ENCODE measurements at places on chromosomes 5 and 9.

- no peak for DNase-seq
These were observed 53.9 kb downstream of the CDH6 start for GRCh38 chr5:31247381-31247780.

DNA sequence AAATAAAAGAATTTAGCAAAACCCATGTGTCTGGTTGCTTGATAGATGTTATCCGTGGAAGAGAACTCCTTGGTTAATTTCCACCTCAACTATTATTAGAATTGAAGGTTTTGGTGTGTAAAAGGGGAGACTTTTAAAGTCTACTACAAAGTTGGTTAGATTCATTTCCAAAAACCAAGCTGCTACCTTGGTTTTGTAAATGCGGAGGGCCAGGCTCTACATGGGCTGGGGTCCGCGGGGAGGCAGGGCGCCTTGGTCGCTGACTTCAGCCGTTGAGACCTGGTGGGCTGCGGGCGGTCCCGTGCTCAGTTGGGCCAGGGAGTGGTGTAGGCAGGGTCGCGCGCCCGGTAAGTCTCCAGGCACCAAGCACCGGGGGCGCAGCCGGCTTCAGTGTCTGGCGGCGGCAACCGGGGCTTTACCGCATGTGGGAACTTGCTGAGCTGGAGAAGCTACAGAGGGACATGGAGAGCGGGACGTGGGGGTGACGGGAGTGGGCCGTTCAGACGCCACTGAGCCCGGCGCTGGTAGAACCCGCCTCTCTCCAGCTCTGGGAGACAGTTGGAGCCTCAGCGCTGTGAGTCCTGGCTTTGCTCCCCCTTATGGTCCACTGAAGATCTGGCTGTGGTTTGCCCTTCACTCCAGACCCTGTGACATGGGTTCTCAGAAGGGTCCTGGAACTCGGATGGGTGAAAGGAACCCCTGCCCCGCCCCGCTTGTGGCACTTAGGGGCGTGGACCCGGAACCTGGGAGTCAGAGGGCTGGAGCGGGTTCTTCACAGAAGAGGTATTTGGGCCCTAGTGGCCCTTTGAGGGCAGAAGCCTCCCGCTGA, 11.8 kb downstream of the NR2F1 start:
- DNase-seq = no peak

- no peak for DNase-seq
These were observed 90.9 kb upstream of the GRIA1 start for GRCh38 chr5:153399595-153399994.

- no peak for DNase-seq
These were observed 12.7 kb downstream of the ANXA6 start for GRCh38 chr5:151144922-151145321.

DNA sequence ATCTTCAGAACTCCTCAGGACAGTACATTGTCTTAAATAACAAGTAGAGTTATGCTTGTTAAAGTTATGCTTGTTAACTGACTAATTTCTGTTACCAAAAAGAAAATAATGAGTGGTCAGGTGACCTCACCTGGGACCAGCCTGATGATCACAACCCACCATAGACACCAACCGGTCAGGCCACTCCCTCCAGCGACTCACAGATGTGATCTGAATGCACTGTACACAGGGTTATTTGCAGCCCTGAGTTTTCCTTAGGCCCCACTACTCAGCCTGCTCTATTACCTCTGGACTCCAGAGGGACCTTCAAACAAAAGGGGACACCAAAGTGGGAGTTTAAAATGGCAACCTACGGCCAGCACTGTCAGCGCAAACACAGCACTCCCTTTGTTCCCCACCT, 55.3 kb downstream of the ARSB start:
- DNase-seq = no peak

- DNase-seq = no peak
These were observed 95.3 kb downstream of the PRRT1B start for GRCh38 chr9:131640438-131641137.

DNA sequence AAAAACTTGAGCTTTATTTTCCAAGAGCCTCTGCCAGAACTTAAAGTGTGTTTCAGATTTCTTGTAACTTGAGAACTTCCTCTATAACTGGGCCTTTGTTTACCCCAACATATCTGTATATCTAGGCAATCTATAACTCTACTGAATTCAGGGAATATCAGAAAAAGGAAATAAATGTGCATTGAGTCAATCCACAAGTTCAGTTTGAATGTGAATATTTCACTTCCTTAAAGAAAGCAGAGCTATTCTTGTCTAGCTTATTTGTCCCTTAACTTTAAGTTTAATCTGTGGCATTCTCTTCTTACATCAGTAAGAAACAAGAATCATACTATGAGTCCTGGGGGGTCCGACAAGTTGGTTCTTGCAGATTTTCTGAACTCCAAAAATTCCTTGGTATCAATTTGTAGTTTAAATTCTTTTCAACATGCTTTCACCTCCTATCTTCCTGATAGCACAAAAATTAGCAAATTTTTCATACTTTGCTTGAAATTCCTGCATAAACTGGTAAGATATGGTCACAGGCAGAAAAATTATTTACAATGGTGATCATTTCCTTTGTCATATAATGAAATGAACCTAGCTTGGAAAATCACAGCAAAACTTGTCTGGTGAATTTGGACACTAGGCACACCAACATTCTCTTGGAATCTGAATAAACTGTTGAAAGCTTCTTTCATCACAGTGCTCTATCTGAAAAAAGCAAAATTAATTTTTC, 19.8 kb upstream of the ITGA1 start:
- DNase-seq = no peak

GRCh38 chr5:67802766-67803165, 412.8 kb upstream of the PIK3R1 start:
- no peak for DNase-seq

All from skeletal muscle cell (primary cell).